Fibroblast of upper back skin (primary cell): ENCODE measurements at places on chromosomes 7 and 10.

DNA sequence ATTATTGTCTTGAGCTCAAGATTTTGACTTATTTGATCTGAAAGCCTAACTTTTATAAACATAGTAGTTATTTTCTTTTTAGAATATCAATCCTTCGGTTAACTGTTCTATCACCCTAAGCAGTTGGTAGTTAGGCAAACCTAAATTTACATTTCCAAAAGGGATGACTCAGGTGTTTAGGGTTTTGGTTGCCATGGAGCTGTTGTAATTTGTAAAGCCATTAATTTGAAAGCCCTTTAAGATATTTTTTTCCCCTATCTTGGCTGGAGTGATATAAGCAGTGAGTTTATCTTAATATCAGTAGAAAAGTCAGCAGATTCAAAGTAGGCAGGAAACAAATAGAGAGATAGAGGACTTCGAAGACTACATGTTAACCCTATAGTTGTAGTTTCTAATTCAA lies 1472.6 kb upstream of the CELF2 start:
- no peak for DNase-seq

- DNase-seq = no peak
These were observed 15.1 kb downstream of the FBXL13 start for GRCh38 chr7:103059471-103059870.

DNA sequence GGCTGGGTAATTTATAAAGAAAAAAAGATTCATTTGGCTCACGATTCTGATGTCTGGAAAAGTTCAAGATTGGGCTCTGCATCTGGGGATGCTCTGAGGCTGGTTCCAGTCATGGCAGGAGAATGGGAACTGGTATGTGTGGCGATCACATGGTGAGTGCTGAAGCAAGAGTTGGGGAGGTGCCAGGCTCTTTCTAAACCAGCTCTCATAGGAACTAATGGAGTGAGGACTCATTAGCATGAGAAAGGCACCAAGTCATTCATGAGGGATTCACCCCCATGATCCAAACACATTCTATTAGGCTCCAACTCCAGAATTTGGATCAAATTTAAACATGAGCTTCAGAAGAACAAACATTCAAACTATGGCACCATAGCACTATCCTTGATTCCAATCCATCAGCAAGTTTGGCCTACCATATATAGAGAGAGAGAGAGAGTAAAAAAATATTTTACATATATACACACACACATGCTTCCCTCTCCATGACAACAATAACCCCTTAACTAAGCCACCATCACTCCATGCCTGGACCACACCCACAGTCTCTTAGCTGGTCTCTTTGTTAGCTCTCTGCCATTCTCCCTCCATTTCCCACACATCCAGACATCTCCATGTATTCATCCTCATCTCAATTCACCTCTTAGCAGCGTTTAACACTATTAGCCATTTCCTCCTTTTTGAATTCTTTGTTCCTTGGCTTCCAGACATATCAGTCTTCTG lies 57.9 kb downstream of the NPY start:
- DNase-seq = no peak

DNA sequence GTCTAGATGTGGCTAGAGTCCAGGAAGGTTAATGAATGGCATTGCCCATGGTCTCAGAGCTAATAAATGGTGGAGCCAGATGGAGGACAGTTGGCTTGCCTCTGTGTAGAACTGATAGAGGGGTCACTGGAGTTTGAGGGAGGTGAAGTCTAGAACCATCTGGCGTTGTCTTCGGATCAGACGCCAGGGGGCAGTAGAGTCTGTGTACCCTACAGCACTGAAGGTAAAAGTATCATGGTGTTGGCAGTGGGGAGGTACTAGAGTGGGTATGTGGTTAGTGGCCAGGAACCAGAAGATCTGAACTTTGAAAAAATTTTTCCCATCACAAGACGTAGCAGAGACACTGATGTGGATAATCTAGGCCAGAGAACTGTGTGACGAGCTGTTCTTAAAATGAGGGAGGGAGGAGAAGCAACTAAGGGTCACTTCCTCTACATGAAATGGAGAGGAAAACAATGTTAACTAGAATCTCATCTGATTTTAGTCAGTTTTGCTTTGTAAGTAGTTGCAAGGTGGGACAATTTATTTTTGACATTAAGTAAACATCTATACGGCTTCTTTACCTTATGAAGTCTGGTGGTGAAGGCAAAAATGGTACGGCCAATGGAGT lies 227.9 kb upstream of the PRSS58 start:
- DNase-seq = no peak

DNA sequence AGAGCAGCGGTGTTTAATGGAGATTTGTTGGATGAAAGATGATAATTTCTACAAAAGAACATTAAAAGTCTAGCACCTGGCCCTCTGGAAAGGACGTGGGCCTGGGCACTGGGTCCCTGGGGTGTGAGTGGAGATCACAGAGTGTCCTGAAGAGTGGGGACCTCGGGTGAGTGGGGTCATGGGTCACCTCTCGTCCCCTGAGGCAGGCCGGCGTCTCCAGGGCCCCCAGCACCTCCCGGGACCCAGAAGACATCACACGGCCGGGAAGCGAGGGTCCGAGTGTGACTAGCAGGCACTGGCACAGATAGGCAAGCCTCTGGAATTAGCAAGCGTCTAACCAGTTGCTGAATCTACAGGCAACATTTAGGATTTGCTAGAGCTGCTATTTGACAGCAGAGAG lies 257.2 kb downstream of the MAD1L1 start:
- no peak for DNase-seq

DNA sequence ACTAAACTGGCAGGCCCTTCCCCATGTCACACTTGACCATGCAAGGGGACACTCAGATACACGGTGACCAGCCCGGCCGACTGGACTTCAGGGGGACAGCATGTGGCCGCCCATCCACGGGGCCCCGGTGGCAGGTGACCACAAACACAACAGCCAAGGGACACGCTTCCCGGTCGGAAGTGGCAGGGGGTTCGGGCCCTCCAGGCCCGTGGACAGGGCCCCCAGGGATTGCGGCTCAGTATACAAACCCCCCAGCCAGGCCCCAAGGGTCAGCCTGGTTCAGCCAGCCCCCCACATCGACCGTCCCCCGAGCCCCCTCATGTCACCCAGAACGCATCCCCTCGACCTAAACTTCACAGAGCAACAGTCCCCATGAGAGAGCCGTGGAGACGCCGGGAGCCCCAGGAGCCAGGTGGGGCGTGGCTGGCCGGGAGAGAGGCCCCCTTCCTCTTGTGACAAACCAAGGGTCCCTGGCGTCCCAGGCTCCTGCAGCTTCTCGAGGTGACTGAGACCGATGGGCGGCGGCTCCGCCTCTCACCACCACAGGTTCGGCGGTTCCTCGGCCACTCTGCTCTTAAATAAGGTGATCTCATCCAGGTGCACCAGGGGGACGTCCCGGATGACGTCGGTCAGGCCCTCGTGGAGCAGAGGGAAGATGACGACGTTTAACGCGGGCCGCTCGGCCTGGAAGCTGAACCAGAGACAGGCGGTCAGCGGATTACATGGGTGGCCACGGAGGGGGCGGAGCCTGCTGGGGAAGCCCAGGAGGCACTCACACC lies 57.8 kb upstream of the TNRC18 start:
- no peak for DNase-seq

- no peak for DNase-seq
These were observed 331.8 kb downstream of the C7orf25 start for GRCh38 chr7:42580061-42580460.

DNA sequence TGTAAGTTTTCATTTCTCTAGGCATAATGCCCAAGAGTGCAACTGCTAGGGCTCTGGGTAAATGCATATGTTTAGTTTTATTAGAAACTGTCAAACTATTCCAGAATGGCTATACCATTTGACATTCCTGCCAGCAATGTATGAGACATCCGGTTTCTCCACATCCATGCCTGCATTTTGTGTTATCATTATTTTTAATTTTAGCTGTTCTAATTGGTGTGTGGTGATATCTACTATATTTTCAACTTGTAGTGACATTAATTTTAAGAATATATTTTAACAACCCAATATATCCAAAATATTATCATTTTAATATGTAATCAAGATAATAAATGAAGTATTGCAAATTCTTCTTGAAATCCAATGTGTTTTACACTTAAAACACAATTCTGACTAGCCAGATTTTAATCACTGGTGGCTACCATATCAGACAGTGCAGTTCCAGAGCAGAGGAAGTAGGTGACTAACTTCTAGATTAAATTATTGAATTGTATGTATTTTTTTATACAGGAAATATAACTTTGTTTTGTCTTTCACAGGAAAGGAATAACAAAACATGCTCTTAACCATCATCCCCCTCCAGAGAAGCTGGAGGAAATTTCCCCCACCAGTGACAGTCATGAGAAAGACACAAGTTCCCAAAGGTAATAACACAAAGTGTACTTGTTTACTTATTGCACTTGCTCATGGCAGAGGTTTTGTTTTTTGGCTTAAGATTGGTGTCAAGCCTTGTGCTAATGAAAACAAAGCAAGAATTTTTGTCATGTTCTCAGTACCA lies 6.4 kb downstream of the FAM149B1 start:
- no peak for DNase-seq

GRCh38 chr10:34193931-34194626 lies 621.0 kb downstream of the PARD3 start:
- DNase-seq = peak; percentile 42

- DNase-seq = no peak
These were observed 138.0 kb downstream of the FRMD4A start for GRCh38 chr10:14192746-14193145.

DNA sequence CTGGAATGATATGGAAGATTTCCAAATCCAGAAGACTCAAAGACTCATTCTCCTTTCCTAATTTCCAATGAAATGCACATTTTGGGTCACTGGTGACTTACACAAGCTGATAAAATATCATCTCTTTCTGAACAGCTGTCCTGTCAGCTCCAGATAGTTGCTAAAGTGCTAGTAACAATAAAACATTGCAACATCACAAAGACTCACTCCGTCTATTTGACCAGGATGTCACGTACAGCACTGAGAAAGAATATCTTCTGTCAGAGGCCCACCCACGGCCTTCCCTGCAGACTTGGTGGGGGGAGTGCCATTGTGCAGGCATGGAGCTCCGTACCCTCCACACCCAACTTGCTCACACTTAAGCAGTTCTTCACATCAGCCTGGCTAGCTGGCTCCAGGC lies 78.9 kb upstream of the EGR2 start:
- DNase-seq = peak; percentile 63

DNA sequence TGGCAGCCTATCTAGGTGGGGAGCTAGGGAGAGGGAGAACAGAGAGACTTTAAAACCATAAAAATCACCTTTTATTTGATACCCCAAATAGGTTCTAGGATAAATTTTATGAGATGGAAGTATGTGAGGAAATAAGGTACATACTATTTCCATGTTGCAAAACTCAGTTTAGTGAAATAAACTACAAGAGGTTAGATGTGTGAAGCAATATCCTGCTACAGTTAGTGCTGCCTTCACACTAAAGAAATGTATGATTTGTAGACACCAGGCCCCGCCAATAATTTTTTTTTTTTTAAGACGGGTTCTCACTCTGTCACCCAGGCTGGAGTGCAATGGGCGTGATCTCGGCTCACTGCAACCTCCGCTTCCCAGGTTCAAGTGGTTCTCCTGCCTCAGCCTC lies 34.4 kb upstream of the RSBN1L start:
- DNase-seq = no peak

- peak; percentile 80 for DNase-seq
These were observed 125.8 kb downstream of the DOCK4 start for GRCh38 chr7:112080441-112080840.

GRCh38 chr7:90773269-90773668 lies 177.1 kb downstream of the CDK14 start:
- DNase-seq = no peak

- no peak for DNase-seq
These were observed 11.3 kb downstream of the PI4K2A start for GRCh38 chr10:97651773-97652172.

DNA sequence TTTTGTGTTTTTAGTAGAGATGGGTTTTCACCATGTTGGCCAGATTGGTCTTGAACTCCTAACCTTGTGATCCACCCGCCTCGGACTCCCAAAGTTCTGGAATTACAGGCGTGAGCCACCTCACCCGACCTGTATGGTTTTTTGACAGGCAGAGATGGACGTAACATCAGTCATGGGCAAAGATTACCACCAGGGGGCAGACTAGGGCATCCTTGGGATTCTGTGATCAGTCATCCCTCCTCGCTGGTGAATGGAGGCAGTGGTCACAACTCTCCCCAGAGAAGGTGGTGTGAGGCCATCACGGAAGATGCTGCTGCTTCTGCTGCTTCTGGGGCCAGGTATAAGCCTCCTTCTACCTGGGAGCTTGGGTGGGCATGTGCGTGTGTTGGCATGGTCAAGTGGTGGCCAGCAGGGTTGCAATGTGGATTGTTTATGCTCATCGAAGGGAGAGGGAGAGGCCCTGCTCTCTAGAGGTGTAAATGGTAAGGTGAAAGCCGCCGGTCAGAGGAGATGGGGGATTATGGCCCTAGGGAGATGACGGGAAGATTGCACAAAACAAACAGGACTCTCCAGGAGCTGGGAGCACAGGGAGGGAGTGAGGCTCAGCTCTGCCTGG lies 122.7 kb upstream of the PRSS1 start:
- peak; percentile 21 for DNase-seq

- DNase-seq = no peak
These were observed 30.4 kb downstream of the FOXK1 start for GRCh38 chr7:4712281-4713182.

- DNase-seq = no peak
These were observed 24.1 kb downstream of the GBX1 start for GRCh38 chr7:151143261-151144015.

DNA sequence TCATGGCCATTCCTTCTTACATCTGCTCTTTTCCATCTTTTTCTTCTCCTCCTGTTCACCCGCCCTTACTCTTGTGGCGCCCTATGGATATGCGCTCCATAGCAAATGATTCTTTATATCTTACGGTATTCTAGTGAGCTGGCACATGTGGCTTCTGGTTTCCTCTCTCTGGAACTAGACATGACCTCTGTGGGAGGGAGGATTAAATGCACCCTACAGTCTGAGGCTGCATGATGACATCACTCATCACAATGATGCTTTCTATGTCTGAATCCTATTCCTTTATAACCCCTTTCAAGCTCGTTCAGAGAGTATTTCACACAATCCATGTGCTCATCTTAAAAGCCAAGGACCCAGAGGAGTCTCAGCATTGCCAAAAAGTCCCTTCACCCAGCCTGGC lies 153.3 kb downstream of the EGFR start:
- peak; percentile 28 for DNase-seq

GRCh38 chr10:117133273-117134055 lies 4.6 kb downstream of the VAX1 start:
- DNase-seq = no peak
